Amniotic epithelial cell (primary cell): ENCODE measurements at places on chromosomes 7 and 10.

- DNase-seq: no peak
Measured at GRCh38 chr7:4437916-4438315, 244.2 kb upstream of the FOXK1 start.

GRCh38 chr10:12406764-12407400, 57.5 kb downstream of the CAMK1D start:
- DNase-seq: no peak

DNA sequence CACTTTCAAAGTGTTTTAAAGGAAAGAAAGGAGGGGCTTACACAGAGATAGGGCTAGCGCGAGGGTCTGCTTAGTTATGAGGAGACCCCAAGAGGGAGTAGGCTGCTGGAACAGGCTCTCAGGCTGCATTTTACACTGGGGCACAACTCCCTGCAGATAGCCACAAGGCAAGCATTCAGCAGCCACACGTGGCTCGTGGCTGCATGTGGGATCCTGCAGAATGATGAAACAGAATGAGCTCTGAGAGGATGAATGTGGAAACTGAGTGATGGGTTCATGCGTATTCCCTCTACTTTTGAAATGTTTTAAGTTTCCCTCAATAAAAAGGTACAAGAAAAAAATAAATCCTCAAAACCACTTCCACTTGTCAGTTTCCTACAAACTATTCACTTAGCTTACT, 37.0 kb downstream of the PIP4K2A start:
- DNase-seq: no peak

- no peak for DNase-seq
Measured at GRCh38 chr10:95814011-95814727, 58.2 kb downstream of the ENTPD1 start.

DNA sequence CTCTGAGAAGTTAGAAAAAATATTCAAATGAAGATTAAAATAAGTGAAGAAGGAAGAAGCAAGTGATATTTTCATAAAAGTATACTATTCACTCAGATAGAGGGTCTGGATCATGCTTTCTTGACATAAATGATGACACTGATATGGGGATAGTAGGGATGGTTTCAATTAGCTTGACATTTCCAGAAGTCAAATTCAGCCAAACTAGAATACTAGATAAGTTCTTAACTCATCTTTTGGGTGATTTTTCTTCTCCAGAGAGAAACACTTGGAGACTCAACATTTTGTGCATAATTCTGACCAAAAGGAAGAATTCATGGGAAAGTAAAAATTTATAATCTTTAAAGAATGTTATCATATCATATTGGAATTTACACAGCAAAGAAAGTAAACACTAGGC, 152.0 kb upstream of the LRGUK start:
- DNase-seq: no peak

GRCh38 chr7:158453663-158454062, 134.0 kb downstream of the PTPRN2 start:
- no peak for DNase-seq

- DNase-seq: no peak
Measured at GRCh38 chr7:69443136-69443535, 155.1 kb upstream of the AUTS2 start.
